HepG2 (cell line): ENCODE measurements at places on chromosomes 7 and 10. TPM values are rescaled to one million over a fixed set of nuclear protein-coding genes. Genes with fewer than 3 reads are reported as not detected.

DNA sequence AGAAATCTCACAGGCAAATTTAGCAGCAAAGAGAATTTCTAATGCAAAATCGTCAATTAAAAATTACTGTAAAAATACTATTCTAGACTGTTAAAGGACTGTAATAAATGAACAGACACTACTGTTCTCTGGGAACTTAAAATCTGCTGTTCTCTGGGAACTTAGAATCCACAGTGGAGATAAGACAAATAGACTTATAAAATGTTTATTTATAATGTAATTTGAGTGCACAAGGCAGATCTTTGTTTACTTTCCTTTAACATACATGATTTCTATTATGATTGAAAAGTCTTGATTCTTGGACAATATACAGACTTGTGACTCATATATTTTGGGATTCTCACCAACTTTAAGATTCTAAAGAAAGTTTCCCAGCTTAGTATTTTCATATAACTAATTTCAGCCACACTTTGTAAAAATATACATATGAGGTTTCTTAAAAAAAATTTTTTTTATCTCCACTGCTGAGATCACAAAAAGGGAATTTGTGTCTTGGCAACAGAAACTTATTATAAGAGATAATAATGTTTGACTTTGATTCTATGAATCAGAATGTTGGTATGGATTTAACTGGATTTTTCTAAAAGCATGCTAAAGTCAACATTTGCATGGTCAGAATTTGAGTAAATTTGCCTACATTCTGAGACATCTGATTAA is 166.3 kb upstream of the RHOBTB1 start:
- DNase-seq: no peak

- DNase-seq: no peak
Measured at GRCh38 chr7:135825406-135825805, 76.8 kb upstream of the FAM180A start.

GPR85 gene
- not detected in 2 replicates for total RNA-seq

DNA sequence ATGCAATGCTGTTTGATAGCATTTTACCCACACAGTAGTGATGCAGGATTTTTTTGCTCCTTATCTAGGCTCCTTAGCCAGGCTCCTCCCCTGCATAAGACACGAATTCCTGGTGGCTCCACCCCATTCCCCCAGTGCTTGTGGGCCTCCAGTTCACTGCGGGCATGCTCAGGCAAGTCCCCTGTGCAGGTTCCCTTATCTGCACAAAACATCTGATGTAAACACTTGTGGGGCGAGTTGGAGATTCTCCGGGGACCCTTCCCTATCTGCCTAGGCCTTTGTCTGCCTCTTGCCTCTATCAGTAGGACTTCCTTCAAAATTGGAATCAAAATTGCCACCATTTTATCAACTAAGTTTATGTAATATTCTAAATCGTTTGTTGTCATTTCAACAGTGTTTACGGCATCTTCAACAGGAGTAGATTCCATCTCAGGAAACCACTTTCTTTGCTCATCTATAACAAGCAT is 5.4 kb upstream of the STK17A start:
- DNase-seq: no peak

DNA sequence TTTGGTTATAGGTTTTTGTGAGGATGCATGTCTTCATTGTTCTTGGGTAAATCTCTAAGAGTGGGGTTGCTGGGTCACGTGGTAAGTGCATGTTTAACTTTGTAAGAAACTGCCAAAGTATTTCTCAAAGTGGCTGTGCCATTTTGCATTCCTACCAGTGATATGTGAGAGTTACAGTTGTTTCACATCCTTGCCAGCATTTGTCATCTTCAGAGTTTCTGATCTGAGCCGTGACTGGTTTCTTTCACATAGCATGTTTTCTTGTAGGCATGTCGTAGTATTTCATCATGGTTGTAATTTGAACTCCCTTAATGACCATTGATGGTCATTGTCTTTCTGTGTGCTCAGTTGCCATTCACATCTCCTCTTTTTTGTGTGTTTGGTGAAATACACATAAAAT is 286.0 kb downstream of the RNLS start:
- no peak for DNase-seq

GRCh38 chr10:30911303-30911863 is 120.3 kb downstream of the ZNF438 start:
- no peak for DNase-seq

C7orf57 gene
- total RNA-seq: not detected in 2 replicates

- no peak for DNase-seq
Measured at GRCh38 chr7:24427048-24427447, 143.1 kb downstream of the NPY start.

GRCh38 chr7:111089822-111090426 is 1.0 kb upstream of the LRRN3 start:
- peak; percentile 40 for DNase-seq

DNA sequence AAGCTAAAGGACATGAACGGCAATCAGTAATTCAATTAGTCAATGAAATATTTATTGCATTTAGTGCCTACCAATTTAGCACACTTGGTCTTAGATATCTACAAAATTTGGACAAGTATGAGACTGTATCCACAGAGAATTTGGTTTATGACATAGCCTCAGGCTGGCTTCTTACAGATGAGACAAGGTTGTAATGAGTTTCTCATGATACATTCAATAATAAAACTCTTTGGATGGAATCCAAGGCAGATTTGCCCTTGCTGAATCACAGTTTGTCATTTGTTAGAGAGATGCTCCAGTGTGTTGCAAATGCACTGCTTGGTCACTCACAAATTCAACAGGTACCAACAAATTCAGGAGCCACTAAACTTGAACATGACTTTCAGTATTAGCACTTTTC is 162.5 kb downstream of the GPR37 start:
- no peak for DNase-seq

GRCh38 chr10:28139138-28139537 is 140.3 kb upstream of the ODAD2 start:
- no peak for DNase-seq

DKK1 gene
- total RNA-seq: 143 and 262 TPM in 2 replicates

DNA sequence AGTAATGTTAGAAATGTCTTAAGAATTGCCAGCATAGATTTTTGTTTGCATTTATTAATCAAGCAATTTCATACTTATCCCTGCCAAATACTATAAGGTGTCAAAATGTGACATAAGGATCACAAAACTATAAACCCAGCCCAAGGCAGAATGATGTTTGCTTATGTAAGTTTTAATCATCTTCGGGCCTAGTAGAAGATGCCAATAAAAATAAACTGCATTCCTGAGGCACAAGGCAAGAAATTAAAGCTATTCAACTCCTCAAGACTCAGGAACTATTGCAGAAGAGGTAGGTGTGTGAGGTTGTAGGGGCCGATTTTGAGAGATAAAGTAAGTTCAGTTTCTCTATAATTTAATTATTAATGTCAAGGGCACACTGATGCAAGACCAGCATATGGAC is 189.4 kb upstream of the AHR start:
- no peak for DNase-seq
